Karpas-422 (cell line): ENCODE measurements at places on chromosomes 4 and X.

GRCh38 chr4:146545102-146545501 is 23.4 kb upstream of the SLC10A7 start:
- no peak overlapping the region for H3K4me3 ChIP-seq
- H3K36me3 ChIP-seq, result no peaks in the 10 kb centered on the region
- H3K27me3 ChIP-seq, result 0 out of 2 replicates have a peak, but pooled peaks cover 2% of the 10 kb centered on the region
- H3K4me1 ChIP-seq, result no peaks in the 10 kb centered on the region
- peak; percentile 78 for DNase-seq
- no peak overlapping the region for H3K27ac ChIP-seq

DNA sequence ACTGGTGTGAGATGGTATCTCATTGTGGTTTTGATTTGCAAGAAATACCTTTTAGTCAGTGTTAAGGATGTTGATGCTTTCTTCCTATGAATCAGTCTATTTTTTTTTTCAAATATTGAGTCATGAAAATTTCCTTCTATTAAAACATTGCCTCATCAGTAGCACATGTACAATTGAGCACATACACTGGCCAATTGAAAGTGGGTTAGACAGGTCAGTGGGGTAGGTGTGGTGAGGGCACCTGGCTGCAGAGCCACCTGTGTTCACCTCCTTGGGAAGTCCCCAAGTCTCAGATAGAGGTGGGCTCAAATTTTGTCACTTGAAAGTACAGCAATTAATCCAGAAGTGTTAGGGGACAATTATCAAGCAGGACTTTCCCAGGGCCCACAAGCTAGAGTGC is 243.7 kb downstream of the SPRY1 start:
- H3K27me3 ChIP-seq, result no peaks in the 10 kb centered on the region
- no peaks in the 10 kb centered on the region for H3K36me3 ChIP-seq
- no peak for DNase-seq
- no peak overlapping the region for H3K27ac ChIP-seq
- H3K4me1 ChIP-seq, result no peaks in the 10 kb centered on the region
- no peak overlapping the region for H3K4me3 ChIP-seq

- H3K27me3 ChIP-seq, result no peaks in the 10 kb centered on the region
- no peak overlapping the region for H3K4me3 ChIP-seq
- no peaks in the 10 kb centered on the region for H3K4me1 ChIP-seq
- DNase-seq, result no peak
- H3K36me3 ChIP-seq, result no peaks in the 10 kb centered on the region
- H3K27ac ChIP-seq, result no peak overlapping the region
These were observed 120.3 kb downstream of the MAD2L1 start for GRCh38 chr4:119946359-119946758.

DNA sequence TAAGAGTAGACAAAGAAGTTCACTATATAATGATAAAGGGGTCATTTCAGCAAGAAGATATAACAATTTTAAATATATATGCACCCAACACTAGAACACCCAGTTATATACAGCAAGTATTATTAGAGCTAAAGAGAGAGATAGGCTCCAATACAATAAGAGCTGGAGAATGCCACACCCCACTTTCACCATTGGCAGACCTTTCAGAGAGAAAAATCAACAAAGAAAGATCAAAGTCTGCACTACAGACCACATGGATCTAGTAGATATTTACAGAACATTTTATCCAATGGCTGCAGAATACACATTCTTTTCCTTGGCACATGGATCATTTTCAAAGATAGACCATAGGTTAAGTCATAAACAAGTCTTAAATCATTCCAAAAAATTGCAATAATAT is 479.7 kb upstream of the DIAPH2 start:
- H3K36me3 ChIP-seq, result no peaks in the 10 kb centered on the region
- H3K27me3 ChIP-seq, result no peaks in the 10 kb centered on the region
- no peak overlapping the region for H3K27ac ChIP-seq
- no peaks in the 10 kb centered on the region for H3K4me1 ChIP-seq

GRCh38 chrX:136064661-136065043 is 79.4 kb downstream of the SLC9A6 start:
- DNase-seq, result no peak
- H3K4me3 ChIP-seq, result no peak overlapping the region
- peaks cover 4% of the 10 kb centered on the region; the same call in 1 of the 2 replicates for H3K4me1 ChIP-seq
- no peaks in the 10 kb centered on the region for H3K27me3 ChIP-seq

DNA sequence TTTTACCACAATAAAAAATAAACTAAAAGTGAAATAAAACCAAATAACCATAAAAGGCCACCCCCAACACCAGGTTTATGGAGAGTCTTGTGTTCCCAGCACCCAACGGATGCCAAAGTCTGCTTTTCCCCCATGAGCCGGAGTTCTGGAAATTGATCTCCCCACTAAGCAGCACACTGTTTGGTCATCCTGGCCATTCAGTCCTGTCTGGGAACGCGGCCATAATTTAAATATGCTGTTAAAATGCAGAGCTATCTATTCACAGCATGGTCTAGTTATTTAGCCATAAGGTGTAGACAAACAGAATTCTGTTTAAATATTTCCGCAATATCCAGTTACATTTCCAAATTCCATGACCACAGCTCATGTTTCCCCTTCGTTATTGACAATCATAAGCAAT is 129.6 kb upstream of the TBL1X start:
- no peak overlapping the region for H3K4me3 ChIP-seq
- H3K27ac ChIP-seq, result no peak overlapping the region
- no peaks in the 10 kb centered on the region for H3K36me3 ChIP-seq
- H3K4me1 ChIP-seq, result peaks cover 3% of the 10 kb centered on the region
- no peak for DNase-seq
- H3K27me3 ChIP-seq, result no peaks in the 10 kb centered on the region

DNA sequence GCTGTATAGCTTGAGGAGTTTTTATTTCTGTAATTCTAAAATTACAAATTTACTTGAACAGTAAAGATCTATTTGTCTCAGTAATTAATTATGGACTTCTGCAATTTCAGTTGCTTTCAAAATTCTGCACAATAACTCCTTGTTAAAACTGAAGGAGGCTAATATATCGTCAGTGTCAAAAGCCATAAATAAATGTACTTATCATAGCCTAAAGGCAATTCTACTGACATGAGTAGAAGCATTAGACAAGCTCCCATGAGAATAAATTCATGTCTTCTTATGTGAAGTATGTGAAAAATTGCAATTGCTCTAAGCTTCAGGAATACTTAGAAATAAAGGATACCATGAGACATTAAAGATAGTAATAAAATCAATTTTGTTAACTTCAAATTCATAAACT is 381.2 kb upstream of the PCDH10 start:
- H3K4me1 ChIP-seq, result no peaks in the 10 kb centered on the region
- H3K4me3 ChIP-seq, result no peak overlapping the region
- DNase-seq, result no peak
- H3K27me3 ChIP-seq, result no peaks in the 10 kb centered on the region
- H3K36me3 ChIP-seq, result no peaks in the 10 kb centered on the region

GRCh38 chr4:158871335-158871724 is 102.5 kb downstream of the FNIP2 start:
- H3K36me3 ChIP-seq, result no peaks in the 10 kb centered on the region
- H3K4me1 ChIP-seq, result no peaks in the 10 kb centered on the region
- H3K27ac ChIP-seq, result no peak overlapping the region

DNA sequence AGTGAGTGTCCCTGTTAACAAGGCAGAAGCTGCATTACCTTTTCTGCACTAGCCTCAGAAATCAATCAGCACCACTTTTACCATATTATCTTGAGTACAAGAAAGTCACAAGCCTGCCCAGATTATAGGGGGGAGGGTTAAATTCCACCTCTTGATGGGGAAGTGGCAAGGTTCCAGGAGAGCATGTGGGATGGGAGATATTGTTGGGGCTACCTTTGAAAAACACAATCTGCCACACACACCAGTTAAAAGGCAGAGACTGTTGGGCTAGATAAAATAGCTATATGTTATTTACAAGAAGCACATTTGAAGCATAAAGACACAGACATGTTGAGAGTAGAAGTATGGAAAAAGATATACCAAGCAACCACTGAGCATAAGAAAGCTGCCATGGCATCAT is 6.6 kb upstream of the AVPR2 start:
- H3K4me3 ChIP-seq, result no peak overlapping the region
- DNase-seq, result no peak

DNA sequence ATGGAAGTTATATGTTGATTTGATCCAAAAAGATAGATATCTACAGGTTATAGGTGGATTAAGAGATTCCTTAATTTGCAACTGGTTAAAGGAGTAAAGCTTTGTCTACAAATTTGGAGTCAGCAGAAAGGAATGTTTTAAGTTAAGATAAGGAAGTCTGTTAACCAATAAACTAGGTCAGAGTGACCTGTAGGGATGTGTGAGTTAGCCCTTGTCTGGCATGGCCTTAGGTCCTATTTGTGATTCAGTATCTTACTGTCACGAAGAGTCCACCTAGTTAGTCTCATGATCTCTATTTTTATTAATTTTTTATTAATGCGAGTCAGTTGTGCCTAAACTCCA is 230.8 kb downstream of the INPP4B start:
- DNase-seq, result no peak
- no peak overlapping the region for H3K27ac ChIP-seq
- no peaks in the 10 kb centered on the region for H3K27me3 ChIP-seq
- H3K4me3 ChIP-seq, result no peak overlapping the region
- no peaks in the 10 kb centered on the region for H3K4me1 ChIP-seq
